NCI-H524 (cell line): ENCODE measurements at places on chromosomes 2 and 18.

- DNase-seq = no peak
Measured at GRCh38 chr18:77983270-77983669, 733.6 kb downstream of the GALR1 start.

- DNase-seq = peak; percentile 11
Measured at GRCh38 chr2:949384-950079, 1.1 kb upstream of the SNTG2 start.

- peak; percentile 11 for DNase-seq
Measured at GRCh38 chr2:235066895-235067294, 115.1 kb downstream of the SH3BP4 start.

DNA sequence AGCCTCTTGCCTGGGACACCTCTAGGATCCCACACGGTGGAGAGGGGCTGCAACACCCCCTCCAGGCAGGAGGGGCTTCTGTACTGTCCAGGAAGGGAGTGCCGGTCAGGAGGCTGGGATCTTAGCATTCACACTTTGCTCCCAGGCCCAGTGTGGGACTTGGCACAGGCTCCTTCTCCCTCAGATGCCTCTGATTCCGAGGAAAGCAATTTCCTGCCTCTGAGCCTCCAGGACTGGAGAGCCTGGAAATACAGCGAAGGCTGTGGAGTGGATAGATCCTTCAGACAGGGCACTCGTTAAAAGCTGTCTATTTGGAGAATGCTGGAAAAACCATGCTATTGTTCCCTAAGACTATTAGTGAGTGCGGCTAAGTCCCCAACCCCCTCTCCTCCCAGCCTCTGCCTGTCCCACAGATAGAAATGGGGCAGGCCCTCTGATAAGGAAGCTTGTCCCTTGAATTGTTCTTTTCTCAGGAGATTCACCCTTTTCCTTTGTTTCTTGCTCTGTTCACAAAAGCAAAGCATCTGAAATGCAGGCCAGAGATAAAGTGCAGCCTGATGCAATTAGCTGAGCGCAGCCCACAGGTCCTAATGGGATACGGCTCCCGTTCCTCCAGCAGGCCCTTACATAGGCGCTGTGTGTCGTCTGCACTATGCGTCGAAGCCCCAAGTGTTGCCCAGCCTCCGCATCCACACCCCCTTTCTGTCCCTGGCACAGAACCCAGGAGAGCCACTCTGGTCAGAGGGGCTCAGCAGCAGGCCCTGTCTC lies 252.2 kb downstream of the KLHL29 start:
- no peak for DNase-seq

- no peak for DNase-seq
Measured at GRCh38 chr2:142944721-142945120, 67.3 kb downstream of the KYNU start.

DNA sequence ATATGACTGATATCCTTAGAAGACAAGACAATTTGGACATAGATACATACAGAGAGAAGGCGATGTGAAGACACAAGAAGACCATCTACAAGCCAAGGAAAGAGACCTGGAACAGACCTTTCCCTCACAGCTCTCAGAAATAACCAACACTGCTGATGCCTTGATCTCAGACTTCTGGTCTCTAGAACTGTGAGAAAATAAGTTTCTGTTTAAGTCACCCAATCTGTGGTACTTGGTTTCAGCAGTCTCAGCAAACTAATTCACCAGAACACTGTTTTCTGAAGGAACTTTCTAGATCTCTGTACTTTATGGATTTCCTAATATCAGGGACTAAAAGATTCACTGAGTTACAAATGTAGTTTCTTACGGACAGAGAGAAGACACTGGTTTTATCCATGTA lies 58.8 kb downstream of the NAB1 start:
- no peak for DNase-seq

GRCh38 chr18:42187611-42188380 lies 232.8 kb downstream of the PIK3C3 start:
- peak; percentile 86 for DNase-seq

GRCh38 chr2:355773-356172 lies 67.9 kb upstream of the ALKAL2 start:
- DNase-seq = no peak

DNA sequence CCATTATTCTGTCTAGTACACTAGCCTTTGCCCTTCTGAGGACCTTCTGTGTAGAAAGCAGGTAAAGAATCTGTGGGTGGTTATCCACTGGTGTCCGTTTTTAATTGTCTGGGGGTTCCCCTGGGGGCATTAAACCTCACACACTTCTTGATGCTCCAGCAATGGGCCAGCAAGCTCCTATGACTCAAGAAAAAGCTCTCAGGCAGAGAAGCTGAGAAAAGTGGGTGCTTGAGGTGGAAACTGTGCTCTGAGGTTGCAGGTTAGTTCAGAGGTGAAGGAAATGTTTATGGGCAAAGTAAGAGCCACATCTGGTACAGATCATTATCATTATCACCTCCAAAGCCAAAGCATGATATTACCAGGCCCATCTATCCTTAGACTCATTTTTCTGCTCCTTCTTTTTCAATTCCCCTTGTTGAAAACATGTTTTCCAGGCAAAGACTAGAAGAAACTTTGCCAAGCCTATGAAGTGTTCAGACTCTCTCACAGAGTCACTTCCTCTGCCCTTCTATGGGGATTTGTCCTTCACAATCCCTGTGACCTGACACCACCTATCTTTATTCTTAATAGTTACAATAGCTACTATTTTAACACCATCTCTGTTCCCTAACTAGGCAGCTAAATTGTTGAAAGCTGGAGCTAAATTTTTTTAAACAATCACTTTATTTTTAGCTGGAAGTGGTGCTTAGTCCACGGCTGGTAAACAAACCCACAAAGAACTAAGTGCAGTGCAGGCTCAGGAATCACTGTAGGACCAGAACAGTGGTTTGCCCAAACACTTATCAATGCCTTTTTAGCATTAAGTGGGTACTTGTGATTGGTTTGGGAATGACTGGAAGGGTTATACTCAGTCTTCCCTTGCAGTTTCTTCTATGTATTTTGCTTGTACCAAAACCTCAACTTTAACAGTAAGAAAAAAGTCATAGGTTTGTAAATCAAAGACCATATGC lies 512.8 kb upstream of the POU3F3 start:
- DNase-seq = no peak

- no peak for DNase-seq
Measured at GRCh38 chr2:224444021-224444420, 42.1 kb upstream of the FAM124B start.

DNA sequence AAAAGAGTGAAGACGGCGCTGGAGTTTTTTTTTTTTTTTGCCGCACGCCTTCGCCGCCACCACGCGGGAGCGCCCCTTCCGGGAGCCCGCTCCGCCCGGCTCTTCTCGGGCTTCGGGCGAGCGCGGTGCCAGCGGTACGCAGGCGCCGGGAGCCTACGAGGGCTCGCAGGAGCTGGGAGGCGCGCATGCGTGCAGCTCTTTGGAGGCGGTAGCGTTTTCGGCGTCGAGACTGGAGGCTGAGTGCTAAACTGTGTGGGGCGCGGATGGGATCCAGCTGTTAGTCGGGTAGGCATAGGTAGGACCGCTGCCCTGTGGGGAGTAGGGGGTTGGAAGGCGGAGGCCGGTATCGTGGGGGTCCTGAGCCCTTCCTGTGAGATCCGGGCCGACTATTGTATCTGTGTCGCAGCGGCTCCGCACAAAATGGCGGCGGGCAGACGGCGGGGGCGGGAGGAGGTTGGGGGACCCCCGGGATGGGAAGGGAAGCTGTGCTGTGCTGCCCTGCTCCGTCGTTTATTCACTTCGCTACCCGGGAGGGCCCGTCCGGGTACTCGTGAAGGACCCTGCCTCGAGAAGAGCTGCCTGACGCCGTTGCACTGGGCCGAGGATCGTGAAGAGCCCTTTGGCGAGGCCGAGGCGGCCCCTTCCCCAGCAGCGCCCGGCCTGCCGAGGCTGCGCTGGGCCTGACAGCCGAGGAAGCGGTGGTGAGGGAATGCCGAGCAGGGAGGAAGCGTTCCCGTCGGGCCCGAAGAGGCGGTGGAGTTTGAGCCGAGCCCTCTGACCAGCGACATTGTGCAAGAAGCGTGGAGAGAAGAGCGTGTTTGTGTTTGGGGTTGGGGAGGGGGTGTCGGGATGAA lies at the start of gene ZNF638:
TSS of gene ZNF638 (plus strand) at position 202 of the 854 bp plus-strand sequence. CDS start 17,173 bp downstream, outside the sequence.
- peak; percentile 61 for DNase-seq

- no peak for DNase-seq
Measured at GRCh38 chr18:5469340-5469739, 74.5 kb downstream of the EPB41L3 start.

DNA sequence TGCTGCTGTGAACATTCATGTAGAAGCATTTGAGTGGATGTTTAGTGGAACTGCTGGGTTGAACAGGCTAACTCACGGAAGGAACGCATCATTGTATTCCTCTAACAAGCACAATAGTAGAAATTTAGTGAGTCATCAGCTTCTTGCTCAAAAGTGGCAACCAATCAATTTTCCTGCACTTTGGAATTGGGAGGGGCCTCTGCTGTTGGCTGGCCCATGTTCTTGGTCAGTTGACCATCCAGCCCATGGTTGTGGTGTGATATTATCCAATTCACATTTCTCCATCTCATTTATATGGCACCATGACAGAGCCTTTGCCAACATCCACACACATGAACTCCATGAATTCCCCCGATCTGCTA lies 95.0 kb downstream of the TNFRSF11A start:
- DNase-seq = no peak

GRCh38 chr2:178871536-178871935 lies 64.3 kb upstream of the TTN start:
- no peak for DNase-seq

DNA sequence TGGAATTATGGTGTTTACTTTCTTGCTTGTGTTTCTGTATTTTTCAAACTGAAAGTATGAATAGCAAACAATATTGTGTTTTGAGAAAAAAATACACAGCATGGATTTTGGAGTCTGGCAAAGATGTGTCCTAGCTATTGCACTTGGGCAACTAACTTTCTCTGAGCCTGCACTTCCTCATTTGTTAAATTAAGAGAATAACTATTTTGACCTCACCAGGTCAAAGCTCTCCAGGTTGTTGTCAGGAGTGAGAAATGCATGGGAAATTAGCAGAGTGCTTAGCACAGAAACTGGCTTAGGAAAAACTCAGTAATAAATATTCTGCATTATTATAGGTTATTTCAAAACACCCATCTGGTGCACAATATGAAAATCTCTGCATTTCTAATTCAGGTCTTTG lies 28.2 kb downstream of the LYPD1 start:
- DNase-seq = no peak

- DNase-seq = no peak
Measured at GRCh38 chr2:32825291-32825712, 121.5 kb upstream of the LTBP1 start.

- DNase-seq = no peak
Measured at GRCh38 chr18:79600141-79600540, 79.5 kb upstream of the CTDP1 start.
